ENCODE measurements at places on chromosomes 1 and 21.

DNA sequence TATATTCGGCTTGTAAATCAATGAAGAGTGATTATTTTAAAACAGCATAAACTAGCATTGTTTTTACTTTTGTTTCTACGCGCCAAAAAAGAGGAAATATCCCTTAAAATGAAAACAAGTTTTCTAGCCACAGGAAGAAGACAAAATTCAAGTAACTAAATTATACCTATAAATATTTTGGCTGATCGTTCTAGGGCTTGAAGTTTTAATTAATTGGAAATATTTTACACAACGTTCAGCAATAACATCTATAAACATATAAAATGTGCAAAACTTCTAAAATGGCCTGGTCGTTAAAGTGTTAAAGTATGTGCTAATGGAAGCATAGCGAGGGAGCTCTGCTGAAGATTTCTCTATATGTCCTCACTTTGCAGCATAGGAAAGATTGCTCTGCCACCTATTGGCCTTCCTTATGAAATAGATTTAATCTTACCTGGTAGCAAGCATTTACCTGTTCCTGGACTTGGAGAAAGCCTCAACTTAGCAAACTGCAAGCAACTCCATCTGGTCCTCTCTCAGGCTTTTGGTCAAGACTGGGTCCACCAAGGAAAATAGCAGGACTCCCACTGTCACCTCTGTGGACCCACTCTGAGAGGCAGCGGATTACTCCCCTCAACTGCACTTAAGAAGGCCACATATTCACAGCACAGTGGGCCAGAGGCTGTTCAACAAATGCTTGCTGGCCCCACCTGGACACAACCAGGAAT is 351.3 kb upstream of the RUNX1 start:
- DNase-seq, result no peak

GRCh38 chr1:174118751-174119150 is 40.6 kb upstream of the RABGAP1L start:
- DNase-seq, result peak; percentile 30

DNA sequence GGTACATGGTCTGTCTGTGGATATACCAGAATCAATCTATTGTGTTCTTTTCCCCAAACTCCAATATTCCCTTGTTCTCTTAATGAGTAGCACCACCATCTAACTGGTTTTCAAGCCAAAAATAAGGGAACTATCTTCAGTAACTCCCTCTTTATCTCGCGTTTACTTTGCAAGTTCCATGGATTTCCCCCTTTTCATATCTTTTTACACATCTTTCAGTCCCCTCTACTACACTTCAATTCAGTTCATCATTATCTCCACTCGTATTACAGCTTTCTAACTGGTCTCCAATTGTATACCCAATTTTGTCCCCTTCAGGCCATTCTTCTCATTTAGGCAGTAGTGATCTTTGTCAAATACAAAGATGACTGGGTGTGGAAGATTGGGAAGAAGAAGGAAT is 4.1 kb upstream of the TMCO1 start:
- no peak for DNase-seq

DNA sequence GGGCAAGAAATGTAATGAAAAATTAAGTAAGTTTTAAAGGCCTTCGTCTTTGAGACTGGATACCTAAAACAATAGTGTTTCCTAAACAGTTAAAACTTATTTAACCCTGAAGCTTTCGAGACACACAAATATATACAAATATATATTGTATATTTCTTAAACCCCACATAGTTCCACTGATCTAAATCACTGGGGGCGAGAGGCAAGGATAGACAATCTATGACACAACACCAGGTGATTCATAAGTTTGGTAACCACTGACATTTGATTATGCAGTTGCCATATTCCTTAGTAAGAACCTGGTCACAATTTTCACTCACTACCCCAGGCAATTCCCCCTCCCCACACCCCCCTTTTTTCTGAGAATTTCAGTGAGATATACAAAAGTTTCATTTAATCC is 55.3 kb upstream of the BOLA1 start:
- no peak for DNase-seq

GRCh38 chr1:192913683-192914082 is 104.8 kb downstream of the RGS2 start:
- no peak for DNase-seq

DNA sequence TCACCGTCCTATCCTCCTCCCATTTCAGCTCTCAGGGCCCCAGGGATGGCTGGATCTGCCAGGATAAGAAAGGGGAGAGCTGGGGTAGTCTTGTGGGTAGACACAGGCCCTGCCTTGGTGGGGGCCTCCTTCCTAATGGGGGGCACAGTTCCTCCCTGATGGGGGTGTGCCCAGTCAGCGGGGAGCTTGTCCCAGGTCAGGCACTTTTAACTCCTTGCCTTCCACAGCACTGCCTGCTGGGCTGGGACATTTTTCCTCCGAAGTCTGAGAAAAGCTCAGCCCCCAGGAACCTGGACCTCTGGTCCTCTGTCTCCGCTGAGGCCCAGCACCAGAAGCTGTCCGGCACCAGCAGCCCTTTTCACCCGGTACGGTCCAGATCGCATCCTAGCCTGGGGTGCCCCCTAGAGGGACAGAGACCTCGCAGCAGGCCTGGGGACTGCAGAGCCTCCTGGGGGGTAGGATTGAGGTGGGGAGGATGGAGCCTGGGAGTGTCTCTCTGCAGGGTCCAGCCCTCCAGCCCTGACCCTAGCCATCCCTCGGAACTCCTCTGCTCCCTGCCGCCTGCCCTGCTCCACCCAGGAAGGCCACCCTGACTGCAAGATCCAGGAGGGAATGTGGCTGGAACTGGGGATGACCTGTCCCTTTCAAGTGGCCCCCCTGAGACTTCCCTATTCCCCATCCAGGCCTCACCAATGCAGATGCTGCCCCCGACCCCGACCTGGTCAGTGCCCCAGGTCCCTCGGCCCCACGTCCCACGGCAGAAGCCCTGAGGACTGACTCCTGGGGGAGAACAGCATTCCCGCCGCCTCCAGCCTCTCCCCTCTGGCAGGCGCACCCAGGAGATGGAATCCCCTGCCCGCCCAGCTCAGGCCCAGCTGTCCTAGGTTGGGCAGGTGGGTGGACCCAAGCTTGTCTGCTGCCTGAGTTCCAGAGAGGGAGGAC is 12.0 kb downstream of the MIIP start:
- peak; percentile 76 for DNase-seq

DNA sequence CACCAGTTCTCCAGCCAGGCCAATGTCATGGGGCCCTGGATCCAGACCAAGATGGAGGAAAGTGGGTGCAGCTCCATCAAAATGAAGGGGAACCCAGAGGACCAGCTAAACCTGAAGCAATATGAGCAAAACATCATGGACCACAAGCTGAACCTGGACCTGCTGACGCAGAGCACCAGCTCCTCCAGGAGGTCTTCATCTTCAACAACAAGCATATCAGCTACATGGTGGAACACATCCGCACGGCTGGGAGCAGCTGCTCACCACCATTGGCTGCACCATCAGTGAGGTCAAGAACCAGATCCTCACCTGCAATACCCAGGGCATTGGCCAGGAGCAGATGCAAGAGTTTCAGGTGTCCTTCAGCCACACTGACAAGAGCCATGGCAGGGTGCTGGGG is 13.7 kb upstream of the EPHA10 start:
- DNase-seq, result no peak

- DNase-seq, result no peak
Observed at GRCh38 chr1:246317332-246318035, 189.6 kb downstream of the SMYD3 start.

DNA sequence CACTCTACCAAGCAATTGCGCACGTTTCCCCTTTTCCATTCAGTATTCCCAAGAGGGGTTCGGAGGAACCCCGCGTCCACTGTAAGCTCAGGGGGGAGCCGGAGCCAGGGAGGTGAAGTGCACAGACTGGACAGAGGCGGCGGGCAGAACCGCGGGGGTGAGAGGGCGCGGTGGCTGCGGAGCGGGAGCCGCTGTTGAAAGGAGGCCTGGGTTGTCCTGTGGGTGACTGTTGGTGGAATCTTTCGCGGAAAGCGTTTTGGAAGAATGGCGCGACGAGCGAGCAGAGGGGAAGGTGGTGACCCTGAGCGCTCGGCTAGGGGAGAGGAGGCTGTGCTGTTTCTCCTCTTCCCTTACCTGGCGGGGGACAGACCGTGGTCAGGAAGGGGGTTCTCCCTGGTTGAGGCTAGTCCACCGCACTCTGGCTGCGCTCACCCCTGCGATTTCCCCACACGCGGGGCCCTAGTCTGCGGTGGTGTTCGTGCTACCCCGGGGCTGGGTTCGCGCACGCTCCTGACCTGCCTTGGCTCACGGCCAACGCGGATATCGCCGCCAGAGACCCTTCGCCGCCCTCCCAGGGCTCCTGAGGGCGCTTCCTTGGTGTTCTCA is 92.8 kb downstream of the PRKAB2 start:
- DNase-seq, result no peak

DNA sequence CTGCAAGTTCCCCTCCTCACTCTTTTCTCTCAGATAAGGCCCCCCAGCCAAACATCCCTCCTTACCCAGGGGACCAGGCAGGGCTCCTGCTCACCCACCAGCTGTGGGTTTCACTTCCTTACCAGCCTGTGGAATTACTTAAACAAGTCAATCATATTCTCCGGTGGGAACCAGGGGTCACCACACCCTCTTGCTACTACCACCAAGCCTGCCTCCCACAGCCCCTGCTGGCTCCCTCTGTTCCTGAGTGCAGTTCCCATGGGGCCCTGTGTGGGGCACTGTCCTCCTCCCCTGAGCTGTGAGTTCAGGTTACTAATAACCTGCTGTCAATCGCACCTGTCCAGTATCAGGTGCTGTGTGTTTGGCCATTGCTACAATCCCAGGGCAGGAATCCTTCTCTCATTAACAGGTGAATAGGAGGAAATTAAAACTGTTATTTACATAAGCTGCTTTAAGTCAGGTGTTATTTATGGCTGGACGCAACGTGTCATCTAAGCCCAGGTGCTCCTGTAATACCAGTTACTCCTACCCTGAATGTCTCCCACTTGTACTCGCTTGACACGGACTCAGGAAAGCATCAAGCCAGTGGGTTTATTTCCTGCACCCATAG is 53.1 kb upstream of the LBR start:
- peak; percentile 85 for DNase-seq

- no peak for DNase-seq
Observed at GRCh38 chr1:81492628-81493027, 308.1 kb upstream of the ADGRL2 start.

- no peak for DNase-seq
Observed at GRCh38 chr1:11147197-11147770, 41.9 kb upstream of the ANGPTL7 start.

DNA sequence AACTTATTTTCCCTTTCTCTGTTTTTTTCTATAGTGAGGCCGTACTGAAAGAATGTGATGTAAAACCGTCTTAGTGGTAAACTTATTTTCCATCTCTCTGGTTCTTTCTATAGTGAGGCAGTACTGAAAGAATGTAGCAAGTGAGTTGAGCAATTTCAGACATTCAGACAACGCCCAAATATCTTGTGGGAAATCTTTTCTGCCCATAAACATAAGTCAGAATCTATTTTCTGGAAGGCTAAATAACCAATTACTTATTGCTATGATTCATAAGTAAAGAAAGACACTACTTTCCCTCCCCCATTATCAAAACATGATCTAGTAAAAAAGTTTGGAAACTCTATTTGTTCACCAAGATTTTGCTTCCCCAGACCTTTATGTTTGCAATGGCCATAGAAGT is 18.8 kb upstream of the SCCPDH start:
- DNase-seq, result no peak

GRCh38 chr21:45715441-45715840 is 71.9 kb downstream of the PCBP3 start:
- no peak for DNase-seq

- DNase-seq, result no peak
Observed at GRCh38 chr21:36450511-36450910, 29.4 kb downstream of the CLDN14 start.

DNA sequence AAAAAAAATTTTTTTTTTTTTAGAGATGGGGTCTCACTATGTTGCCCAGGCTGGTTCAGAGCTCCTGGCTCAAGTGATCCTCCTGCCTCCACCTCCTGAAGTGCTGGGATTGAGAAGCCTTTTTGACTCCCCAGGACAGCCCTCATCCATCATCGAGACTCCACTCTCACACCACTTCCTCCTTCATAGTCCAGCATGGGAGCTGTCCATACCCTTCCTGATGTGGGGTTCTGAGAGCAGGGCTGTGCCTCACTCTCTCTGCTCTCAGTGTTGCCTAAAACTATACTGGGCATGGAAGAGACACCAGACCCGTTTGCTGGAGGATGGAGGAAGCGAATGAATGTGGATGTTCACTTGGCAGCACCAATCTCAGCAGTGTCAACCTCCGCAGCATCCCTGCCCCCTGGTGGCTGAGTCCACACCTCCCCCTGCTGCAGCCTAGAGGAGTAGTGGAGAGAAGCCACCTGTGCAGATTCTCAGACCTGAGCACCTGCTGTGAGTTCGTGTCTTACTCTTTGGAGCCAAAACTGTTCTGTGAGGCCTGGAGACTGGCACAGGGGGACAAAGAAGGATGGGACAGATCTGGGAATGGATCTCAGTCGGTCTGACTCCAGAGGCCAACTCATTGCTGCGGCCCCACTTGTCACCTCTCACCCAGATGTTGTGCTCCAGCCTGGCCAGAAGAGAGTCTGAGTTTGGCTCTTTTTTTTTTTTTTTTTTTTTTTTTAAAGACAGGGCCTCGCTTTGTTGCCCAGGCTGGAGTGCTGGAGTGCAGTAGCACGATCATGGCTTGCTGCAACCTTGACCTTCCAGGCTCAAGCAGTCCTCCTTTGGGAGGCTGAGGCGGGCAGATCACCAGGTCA is 17.7 kb downstream of the TINAGL1 start:
- DNase-seq, result peak; percentile 83

- no peak for DNase-seq
Observed at GRCh38 chr1:58266242-58266641, 280.3 kb downstream of the OMA1 start.

GRCh38 chr1:59212706-59213105 is 84.2 kb upstream of the FGGY start:
- DNase-seq, result no peak

DNA sequence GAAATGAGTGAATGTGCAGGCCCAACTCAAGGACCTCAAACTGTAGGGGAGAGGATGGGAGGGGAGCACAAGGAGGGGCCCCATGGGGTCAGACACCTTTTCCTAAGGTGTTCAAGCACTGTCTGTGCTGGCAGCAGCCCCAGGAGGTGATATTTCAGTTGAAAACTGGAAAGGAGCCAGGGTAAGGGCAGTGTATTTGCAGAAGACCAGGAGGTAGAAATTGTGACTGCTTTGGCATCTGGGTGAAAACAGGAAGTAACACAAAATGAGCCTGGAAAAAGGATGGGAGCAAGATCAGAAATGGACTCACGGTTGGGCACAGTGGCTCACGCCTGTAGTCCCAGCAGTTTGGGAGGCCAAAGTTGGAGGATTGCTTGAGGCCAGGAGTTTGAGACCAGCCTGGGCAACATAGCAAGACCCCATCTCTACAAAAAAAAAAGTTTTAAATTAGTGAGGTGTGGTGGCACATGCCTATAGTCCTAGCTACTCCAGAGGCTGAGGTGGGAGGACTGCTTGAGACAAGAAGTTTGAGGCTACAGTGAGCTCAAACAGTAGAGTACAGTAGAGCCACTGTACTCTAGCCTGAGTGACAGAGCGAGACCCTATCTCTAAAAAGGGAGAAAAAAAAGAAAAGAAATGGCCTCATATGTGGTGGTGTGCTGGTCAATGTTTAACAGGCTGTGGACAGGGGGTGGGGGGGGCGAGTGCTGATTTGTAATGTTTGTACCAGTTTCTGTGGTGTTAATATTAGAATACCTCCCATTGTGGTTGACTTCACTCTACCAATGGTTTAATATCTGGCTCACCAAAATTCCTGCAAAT is 76.2 kb upstream of the ANGPTL1 start:
- DNase-seq, result no peak
